ENCODE measurements at places on chromosomes 5 and 9.

DNA sequence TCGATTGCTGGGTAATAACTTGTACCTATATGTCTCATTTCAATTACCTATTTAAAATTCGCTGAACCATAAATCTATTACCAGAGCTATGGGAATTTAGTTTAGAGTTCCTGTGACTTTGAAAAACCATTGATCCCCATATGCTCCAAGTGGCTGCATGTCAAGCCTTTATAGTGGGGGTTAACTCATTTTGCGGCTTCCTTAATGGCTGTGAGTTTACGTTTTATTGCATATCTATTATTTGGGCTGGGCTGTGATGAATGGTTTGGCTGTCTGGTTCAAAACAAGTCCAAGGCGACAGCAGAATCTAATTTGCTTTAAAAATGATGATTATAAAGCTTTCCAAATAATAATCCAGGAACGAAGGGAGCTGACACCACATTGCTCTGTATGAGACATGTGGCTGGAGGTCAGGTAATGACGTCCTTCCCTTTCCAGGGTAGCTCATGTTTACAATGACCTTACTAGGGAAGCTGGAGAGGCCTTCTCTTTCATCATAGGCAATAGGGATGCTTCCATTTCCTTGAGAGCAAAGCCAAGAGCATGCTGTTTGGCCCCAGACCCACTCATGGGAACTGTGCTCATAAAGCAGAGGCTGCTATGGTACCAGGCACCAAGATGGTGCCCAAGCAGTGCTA is 258.3 kb downstream of the HSPA4 start:
- no peak for DNase-seq

DNA sequence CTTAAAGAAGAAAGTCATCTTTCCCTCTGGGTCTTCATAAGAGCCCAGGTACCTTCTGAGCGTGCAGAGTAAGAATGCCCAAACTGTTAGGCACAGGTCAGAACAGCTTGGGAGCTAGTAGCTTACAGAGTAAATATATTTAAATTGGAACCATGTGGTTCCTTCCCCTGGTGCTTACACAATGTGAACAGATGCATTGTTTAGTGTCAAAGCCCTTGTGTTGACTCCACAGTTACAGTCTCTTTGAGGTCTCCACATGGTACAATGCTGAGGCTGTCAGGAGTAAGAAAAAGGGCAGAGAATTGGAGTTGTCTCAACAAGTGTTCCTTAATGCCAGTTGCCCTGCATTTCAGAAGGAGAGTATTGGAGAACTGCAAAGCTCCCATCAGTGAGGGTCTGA is 188.5 kb downstream of the PAPPA start:
- DNase-seq: no peak

DNA sequence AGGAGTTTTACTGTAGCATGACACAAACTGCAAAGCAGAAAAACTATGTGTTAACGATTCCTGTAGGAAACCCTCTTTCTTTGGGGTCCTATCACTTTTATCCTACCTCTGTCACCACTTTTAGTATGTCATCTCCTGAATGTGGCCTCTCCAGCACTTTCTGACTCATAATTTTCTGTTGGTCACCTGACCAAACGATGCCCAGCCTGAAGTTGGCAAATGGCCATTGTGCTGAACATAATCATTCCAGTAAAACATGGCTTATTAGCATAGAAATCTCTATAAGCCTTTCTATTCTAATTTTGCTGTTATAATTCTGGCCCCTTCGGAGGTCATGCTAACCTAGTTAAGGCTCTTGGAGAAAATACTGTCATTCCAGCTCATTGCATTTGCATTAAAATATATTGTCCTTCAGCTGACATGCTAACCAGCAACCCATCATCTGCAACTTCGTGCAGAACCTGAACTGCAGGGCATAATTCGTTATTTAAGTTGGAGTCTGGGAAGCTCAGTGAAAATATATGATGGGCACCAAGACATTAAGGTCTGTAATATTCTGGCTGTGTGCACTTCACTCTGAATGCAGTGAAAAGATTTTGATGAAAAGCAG is 140.3 kb downstream of the NMUR2 start:
- no peak for DNase-seq

- DNase-seq: no peak
These were observed 65.3 kb downstream of the RXRA start for GRCh38 chr9:134391319-134392231.

- no peak for DNase-seq
These were observed 22.5 kb upstream of the RANBP3L start for GRCh38 chr5:36323926-36324781.

GRCh38 chr9:7103771-7104170 is 346.0 kb downstream of the KDM4C start:
- no peak for DNase-seq

DNA sequence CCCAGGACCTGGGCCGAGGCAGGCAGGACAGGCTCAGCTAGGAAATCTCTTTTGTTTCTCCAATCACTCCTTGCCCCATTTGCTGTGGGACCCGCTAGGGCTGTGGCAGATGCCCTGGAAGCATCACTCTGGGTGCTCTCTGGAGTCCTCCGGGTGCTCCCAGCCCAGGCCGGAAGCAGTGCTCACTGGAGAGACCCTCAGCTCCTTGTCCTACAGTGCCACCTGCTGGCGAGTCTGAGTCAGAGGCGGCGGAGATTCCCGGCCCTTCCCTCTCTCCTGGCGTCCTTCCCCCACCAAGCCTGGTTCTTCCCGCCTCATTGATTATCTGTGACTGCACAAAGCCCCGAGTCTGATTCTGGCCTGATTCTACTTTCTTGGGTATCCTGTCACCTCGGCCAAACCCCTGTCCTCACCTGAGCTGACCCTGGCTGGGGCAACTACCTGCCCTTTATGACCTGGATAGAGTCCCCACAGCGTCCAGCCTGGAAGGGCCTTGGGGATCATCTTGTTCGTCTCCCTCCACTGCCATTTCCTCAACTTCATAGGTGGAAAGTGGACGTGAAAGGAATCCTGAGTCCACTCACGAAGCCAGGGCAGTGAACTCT is 7.3 kb upstream of the BARHL1 start:
- no peak for DNase-seq

DNA sequence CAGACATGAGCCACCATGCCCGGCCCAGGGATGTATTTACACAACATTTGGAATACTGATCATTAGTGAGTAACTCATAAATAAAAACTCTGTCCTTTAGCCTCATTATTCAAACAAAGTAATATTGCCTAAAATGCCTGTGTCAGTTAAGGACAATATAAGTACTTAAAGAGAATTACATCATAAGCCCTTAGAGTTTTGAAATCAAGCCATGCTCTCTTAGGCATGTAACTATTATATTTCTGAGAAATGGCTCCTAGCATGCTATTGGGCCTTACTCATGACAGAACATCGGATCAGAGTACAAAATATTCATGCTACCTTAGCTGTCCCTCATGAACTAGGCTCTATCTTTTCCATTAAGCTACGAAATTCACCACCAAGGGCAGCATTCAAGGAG is 309.3 kb downstream of the CHSY3 start:
- no peak for DNase-seq

- no peak for DNase-seq
These were observed 38.5 kb downstream of the PCDHGC5 start for GRCh38 chr5:141527426-141527825.

- no peak for DNase-seq
These were observed 87.4 kb downstream of the SGCD start for GRCh38 chr5:156414391-156414790.

- DNase-seq: no peak
These were observed 45.4 kb upstream of the F2R start for GRCh38 chr5:76670508-76670907.

GRCh38 chr5:10366310-10367272 is 13.1 kb downstream of the MARCHF6 start:
- no peak for DNase-seq

- no peak for DNase-seq
These were observed 82.5 kb downstream of the LRRC70 start for GRCh38 chr5:62661126-62661525.

DNA sequence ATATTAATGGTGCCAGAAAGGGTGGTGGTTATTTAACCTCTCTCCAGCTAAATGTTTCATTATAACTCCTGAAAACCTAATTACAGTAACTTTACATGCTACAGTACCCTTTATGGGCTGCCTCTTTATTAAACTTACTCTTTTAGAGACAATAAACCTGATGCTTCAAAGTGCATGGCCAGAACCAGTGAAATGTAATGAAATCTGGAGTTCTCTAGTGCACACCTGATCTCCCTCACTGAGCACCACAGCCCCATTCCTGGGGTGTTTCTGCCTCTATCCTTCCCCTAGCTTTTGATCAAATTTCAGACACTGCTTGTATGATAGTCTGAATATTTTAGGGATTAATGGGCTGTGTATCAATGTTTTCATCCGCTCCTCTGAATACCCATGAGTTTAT is 306.5 kb upstream of the WWC1 start:
- DNase-seq: no peak

- DNase-seq: no peak
These were observed 67.4 kb downstream of the SLC46A2 start for GRCh38 chr9:112823257-112823656.

- DNase-seq: no peak
These were observed 363.4 kb upstream of the SLC30A5 start for GRCh38 chr5:68730220-68730978.

DNA sequence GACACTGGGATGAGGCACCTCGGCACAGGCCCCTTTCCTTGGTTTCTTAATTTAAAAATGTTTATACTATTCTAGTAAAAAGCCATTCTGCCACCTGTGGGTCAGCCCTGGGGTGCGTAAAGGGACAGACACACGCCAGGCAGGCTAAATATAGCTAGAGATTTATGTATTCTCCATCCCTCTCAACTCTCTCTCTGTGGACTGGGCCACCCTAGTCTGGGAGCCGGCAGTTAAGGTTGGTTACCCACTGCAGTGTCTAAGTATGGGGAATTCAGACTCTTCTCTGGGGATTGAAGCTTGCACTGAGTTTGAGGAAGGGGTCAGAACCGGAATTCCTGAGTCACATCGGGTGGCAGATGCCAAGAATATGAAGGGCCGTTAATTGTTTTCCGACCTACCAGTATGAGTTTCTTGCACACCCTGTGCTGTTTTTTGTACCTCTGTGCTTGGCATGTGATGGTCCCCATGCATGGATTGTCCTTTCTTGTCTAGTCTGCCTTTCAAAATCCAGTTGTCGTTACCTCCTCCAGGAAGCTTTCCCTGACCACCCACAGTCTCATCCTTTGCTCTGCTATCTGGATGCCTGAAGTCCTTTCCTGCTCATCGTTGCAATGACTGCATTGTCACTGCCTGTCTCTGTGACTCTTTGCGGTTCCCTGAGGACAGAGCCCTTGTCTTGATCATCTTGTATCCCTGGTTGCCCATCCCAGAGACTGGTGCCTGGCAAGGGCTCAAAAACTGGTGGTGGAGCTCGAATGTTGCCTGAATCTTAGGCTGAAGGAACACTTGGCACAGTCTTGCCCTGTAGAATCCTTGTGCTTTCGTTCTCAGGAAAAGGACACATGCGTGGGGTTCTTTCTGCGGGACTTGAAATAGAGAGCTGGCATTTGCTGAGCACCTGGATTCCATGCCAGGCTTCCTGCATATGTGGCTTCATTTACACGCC is 2.1 kb downstream of the NEURL1B start:
- no peak for DNase-seq

GRCh38 chr9:92522983-92523970 is 12.5 kb downstream of the ECM2 start:
- DNase-seq: no peak

DNA sequence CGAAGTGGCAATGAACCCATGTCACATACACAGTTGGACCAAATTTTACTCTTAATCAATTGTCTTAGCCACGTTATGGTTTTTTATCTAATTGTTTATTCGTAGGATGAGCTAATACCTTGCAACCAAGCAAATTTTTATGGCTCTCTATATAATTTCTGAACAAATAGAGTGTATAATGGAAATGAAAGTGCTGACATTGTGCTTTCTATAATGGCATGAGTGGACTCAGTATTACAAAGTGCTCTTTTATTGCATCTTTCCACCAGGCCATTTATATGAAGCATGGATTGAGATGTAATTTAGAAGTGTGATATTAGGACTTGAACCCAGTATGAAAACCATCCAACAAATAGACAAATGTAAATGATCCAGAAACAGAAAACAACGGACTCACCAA is 1096.0 kb downstream of the DTWD2 start:
- DNase-seq: no peak

GRCh38 chr5:107464876-107465275 is 205.9 kb downstream of the EFNA5 start:
- DNase-seq: no peak

- DNase-seq: no peak
These were observed 14.2 kb upstream of the LARP1 start for GRCh38 chr5:154740957-154741356.

GRCh38 chr5:98773214-98773463 is 324 bp upstream of the RGMB start:
- no peak for DNase-seq

- DNase-seq: no peak
These were observed 9.6 kb downstream of the PCYOX1L start for GRCh38 chr5:149367249-149367971.

Data from stimulated activated CD8-positive, alpha-beta memory T cell treated with anti-CD3 and anti-CD28 coated beads, Interleukin-2, amount 100 ng/mL, for 1 hour (primary cell).